Ovary (tissue), 10 donors: ENCODE measurements at places on chromosomes 11 and 22. TPM values are rescaled to one million over a fixed set of nuclear protein-coding genes. Genes with fewer than 3 reads are reported as not detected.

The SGSM1 gene
- total RNA-seq, result 2.6 TPM

The MFNG gene
- 11.1 TPM for total RNA-seq

The WNT7B gene
- total RNA-seq, result not detected

The LYVE1 gene
- total RNA-seq, result 19.0 TPM

The MGAT3 gene
- 2.8 TPM for total RNA-seq

The TRIM34 gene
- 4.7 TPM for total RNA-seq

The GLYAT gene
- not detected for total RNA-seq

The SYNGR1 gene
- total RNA-seq, result 33.7 TPM

The PGR gene
- total RNA-seq, result 88.0 TPM

The NRGN gene
- total RNA-seq, result 1.1 TPM

The FDXACB1 gene
- total RNA-seq, result 1.8 TPM

The RPL27A gene
- 2,251 TPM for total RNA-seq

The TRPC6 gene
- 5.4 TPM for total RNA-seq

The SCGB2A2 gene
- total RNA-seq, result not detected

The ARRB1 gene
- total RNA-seq, result 27.2 TPM

The P2RY6 gene
- total RNA-seq, result 1.4 TPM

The TOB2 gene
- total RNA-seq, result 91.4 TPM

The GUCY1A2 gene
- 2.2 TPM for total RNA-seq

The TXN2 gene
- total RNA-seq, result 86.6 TPM

The SPON1 gene
- 112 TPM for total RNA-seq

The MUC2 gene
- total RNA-seq, result 3.3 TPM

The SCUBE1 gene
- 101 TPM for total RNA-seq

The GSTT4 gene
- total RNA-seq, result not detected

The MIF gene
- 293 TPM for total RNA-seq

The PRRG4 gene
- 0.20 TPM for total RNA-seq

The OR8B4 gene
- not detected for total RNA-seq

The OR2AT4 gene
- not detected for total RNA-seq

The MAP6 gene
- 12.0 TPM for total RNA-seq

The IRAG1 gene
- 5.8 TPM for total RNA-seq

The CALCA gene
- not detected for total RNA-seq

The UPK3A gene
- not detected for total RNA-seq

The SF1 gene
- 258 TPM for total RNA-seq

The OR52I1 gene
- total RNA-seq, result not detected

The PNPLA3 gene
- total RNA-seq, result 2.0 TPM

The GANAB gene
- 262 TPM for total RNA-seq

The CELSR1 gene
- 4.1 TPM for total RNA-seq

The NPAS4 gene
- total RNA-seq, result 3.3 TPM

The GNG3 gene
- total RNA-seq, result not detected

The C11orf52 gene
- total RNA-seq, result 2.4 TPM

The KRTAP5-9 gene
- total RNA-seq, result not detected

The RASL10A gene
- not detected for total RNA-seq

The KDM4E gene
- not detected for total RNA-seq

The NAALAD2 gene
- 4.6 TPM for total RNA-seq

The NCF4 gene
- total RNA-seq, result 2.8 TPM

The FOSL1 gene
- 9.4 TPM for total RNA-seq

The CTSW gene
- total RNA-seq, result 1.3 TPM

The CTSF gene
- 181 TPM for total RNA-seq

The SCGB1C1 gene
- not detected for total RNA-seq

The OR6T1 gene
- total RNA-seq, result not detected

The SAA1 gene
- 1.8 TPM for total RNA-seq

The CNTF gene
- 1.1 TPM for total RNA-seq

The USH1C gene
- 0.80 TPM for total RNA-seq

The POU2AF3 gene
- 10.7 TPM for total RNA-seq

The PIWIL4 gene
- 1.9 TPM for total RNA-seq

The EFCAB6 gene
- 6.7 TPM for total RNA-seq

The RASSF10 gene
- total RNA-seq, result not detected
